Activated T-cell treated with anti-CD3 and anti-CD28 coated beads, Interleukin-2, amount 50 U/mL, for 1 hour (primary cell): ENCODE measurements at places on chromosomes 7 and 10.

- no peak for DNase-seq
These were observed 345.9 kb upstream of the SHH start for GRCh38 chr7:156158213-156158612.

DNA sequence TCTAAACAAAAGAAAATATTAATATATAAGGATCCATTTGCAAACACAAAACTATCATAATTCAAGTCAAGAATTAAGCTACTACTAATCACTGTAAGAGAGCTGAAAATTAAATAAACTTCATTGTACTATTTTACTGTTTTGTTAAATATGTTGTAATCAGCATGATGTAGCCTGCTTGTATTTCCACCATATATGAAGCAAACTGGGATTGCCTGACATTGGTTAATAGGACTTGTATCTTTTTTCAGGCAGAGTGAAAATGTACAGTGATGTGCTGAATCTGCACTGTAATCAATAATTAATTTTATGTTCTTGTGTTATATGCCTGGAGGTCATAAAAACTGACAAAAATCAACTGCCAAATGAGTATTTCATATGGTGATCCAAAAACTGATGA, 25.4 kb downstream of the TRDMT1 start:
- no peak for DNase-seq

DNA sequence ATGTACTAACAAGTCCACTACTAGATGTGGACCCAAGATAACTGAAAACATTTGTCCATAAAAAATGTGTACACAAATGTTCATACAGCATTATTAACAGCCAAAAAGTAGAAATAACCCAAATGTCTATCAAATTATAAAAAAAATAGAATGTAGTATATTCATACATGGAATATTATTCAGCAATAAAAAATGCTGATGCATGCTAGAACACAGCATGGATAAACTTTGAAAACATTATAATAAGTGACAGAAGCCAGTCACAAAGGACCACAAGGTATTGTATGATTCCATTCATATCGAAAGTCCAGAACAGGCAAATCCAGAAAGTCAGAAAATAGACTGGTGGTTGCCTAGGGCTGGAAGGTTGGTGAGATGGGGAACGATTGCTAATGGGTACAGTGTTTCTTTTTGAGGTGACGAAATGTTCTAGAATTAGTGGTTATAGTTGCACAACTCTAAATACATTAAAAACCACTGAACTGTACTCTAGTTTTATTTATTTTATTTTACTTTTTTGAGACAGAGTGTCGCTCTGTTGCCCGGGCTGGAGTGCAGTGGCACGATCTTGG, 43.3 kb upstream of the ANLN start:
- DNase-seq: no peak

DNA sequence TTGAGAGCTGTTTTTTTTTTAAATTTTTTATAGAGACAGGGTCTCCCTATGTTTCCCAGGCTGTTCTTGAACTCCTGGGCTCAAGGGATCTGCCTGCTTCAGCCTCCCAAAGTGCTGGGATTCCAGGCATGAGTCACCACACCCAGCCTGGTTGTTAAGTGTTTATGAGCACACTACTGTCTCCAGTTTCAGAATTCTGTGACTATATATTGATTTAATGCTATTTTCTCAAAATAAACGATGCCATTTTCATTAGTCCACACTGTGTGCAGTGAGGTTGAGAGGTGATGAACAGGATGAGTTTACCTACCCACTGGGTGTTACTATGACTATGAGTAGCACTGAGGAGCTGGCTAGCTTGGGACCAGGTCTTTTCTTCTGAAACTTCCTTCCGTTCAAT, 110.9 kb upstream of the FAM180A start:
- no peak for DNase-seq

- no peak for DNase-seq
These were observed 20.2 kb upstream of the FHIP2A start for GRCh38 chr10:114801411-114801813.

DNA sequence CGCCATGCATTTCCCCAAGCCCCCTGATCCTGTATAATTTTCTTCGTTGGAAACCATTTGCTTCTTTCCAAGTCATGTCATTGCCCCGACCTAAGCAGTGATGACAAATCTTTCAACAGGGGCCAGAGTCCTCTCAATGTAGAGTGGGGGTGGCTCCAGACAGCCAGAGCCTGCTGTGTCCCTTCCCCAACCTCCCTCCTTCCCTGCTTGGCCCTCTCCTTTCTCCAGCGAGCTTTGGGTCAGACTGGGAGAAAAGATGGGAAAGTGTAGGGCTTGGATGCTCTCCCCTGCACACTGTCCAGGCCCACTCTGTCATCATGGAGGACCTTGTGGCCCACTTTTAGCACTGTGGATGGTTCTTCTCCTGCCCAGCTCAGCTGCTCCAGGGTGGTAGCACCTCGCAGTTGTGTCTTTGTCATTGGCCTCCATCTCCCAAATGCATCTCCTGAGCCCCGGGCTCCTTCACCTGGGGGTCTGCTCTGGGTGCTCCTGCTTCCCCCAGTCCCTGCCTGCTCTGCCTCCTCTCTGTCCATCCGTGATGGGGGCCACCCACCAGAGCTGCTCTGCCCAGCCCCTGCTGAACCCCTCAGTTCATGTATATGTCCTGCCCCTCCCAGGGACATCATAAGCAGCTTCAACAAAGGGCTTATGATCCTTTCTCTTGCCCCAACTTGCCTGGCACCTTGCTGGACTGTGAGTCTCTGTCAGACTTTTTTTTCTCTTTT, 37.5 kb downstream of the BTBD16 start:
- DNase-seq: no peak
